ENCODE measurements at places on chromosomes 7 and 10.

GRCh38 chr7:30974605-30975255 is 11.0 kb downstream of the GHRHR start:
- DNase-seq = no peak

GRCh38 chr7:100483090-100483721 is 521 bp upstream of the NYAP1 start:
- DNase-seq = peak; percentile 48

- DNase-seq = no peak
Measured at GRCh38 chr7:21719846-21720245, 177.0 kb downstream of the DNAH11 start.

GRCh38 chr10:50593523-50594376 is 30.0 kb downstream of the SGMS1 start:
- DNase-seq = no peak

GRCh38 chr7:1721047-1721690 is 51.1 kb downstream of the ELFN1 start:
- DNase-seq = no peak

GRCh38 chr10:16746856-16747255 is 70.4 kb downstream of the RSU1 start:
- DNase-seq = no peak

DNA sequence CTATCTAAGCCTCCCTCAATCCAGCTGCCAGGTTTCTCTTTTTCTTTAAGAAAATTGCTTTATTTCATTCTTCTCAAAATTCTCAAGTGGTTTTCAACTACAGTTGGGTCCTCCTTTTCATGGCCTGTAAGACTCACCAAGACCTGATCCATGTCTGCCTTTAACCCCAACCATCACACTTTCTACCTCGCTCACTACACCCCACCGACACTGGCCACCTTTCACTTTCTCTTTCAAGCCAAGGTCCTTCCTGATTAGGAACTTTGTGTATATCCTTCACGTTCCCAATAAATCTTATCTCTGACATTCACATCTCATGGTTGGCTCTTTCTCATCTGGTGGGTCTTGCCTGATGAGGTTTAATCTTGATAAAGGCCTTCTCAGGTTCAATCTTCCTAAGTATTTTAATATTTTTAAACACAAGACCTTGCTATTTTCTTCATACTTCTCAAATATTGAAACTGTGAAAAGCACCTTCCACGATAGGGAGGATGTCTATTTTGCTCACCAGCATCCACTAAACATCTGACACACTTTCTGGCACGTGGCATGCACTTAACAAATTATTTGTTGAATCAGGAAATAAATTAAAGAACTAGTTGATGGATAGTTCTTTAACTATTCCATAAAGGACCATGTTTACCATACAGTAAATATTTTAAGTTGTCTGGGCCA is 624.8 kb downstream of the GRID1 start:
- DNase-seq = no peak

All from stimulated activated CD8-positive, alpha-beta memory T cell treated with anti-CD3 and anti-CD28 coated beads, Interleukin-4, amount 100 ng/mL, for 4 hours (primary cell).